RPMI7951 (cell line): ENCODE measurements at places on chromosomes 2 and 18. TPM values are rescaled to one million over a fixed set of nuclear protein-coding genes. Genes with fewer than 3 reads are reported as not detected.

DNA sequence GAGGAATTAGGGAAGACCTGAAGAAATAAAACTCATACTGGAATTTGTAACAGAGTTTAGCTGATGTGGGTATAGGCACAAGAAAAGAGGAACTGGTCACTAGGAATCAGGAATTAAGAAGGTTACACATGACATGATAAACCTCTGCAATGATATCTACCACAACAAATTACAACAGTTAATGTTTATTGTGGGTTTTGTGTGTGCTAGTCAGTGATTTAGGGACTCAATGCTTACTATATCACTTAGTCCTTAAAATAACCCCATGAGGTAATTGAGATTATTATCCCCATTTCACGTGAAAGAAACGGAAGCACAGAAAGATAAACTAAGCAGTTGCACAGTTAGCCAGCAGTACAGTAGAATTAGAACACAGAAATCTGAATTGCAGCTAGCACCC, 415.8 kb upstream of the ZEB2 start:
- DNase-seq, result no peak

DNA sequence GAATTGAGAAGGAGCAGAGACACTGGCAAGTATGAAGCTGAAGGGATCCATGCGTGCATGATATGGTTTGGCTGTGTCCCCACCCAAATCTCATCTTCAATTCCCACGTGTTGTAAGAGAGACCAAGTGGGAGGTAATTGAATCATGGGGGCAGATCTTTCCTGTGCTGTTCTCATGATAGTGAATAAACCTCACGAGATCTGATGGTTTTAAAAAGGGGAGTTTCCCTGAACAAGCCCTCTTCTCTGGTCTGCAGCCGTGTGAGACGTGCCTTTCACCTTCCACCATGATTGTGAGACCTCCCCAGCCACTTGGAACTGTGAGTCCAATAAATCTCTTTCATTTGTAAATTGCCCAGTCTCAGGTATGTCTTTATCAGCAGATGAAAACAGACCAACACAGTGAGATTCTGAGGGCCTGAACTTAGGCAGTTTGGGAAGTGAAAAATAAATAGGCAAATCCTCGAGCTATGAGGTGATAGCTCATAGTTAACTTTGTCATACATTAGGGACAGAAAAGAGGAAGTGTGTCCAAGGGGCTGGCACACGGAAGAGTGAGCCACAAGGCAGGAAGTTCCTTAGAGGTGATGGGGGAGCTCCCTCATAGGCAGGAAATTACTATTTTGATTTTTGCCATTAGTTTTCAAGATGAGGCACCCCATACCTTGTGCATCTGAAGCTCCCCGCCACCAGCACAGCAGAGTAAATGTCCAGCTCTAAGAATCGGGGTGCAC, 658.8 kb upstream of the ID2 start:
- DNase-seq, result no peak

DNA sequence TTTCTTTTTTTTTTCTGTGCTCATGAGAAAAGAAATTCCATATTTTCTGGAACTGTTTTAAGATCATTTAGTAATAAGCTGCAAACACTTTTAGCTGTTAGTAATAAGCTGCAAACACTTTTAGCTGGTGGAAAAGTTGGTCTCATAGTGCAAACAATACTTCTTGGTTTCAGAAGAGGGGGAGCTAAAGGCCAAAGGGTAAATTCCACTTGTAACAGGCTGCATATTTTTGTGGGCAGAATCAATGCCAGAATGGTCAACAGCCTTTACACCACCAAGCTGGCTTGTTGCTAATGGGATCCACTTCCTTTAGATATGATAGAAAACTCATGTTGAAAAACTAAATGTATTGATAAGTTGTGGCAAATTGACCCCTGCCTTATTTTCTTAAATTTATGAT, 356.8 kb downstream of the NR4A2 start:
- peak; percentile 1 for DNase-seq

GPAT2 gene
- not detected in 2 replicates for total RNA-seq

DNA sequence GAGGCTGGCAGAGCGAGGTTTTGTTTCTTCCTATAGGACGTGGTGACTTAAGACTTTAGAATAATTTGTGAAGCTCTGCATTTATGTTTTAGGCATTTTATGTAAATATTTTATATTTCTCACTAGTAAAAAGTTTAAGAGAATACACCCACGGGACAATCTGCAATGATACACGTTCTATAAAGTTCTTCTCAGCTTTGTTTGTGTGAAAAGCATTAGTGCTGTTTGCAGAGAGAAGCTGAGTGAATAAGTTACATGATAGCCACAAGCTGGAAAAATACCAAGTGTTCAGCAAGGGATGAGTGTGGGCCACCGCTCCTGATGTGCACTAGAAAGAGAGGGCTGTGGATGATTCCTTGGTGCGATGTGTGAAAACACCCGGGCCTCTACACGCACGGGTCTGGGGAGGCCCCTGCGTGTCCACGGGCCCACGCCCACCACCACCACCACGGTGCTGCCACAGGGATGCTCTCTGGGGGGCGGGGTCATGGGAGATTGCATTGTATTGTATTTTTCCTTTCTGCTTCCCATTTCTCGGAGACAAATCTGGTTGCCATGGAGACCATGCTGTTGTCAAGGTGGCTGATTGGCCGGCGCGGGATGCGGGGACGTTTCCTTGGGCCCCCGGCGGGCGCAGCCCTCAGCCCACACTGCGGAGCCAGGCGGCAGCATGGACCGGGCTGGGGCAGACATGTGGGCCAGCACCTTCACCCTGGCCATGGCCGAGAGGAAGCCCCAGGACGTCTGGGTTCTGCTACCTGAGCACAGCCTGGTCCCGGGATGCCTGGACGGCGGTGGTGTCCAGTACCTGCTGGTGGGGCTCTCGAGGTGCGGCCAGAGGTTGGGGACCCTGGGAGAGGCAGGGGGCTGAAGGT, at the start of gene RTP5:
Gene RTP5 (plus strand): TSS at position 643 of the 875 bp plus-strand sequence. CDS start 28 bp downstream, at position 671.
- DNase-seq, result no peak

ATP5F1A gene
- total RNA-seq, result 597 and 611 TPM in 2 replicates

C2orf78 gene
- not detected in 2 replicates for total RNA-seq

DNA sequence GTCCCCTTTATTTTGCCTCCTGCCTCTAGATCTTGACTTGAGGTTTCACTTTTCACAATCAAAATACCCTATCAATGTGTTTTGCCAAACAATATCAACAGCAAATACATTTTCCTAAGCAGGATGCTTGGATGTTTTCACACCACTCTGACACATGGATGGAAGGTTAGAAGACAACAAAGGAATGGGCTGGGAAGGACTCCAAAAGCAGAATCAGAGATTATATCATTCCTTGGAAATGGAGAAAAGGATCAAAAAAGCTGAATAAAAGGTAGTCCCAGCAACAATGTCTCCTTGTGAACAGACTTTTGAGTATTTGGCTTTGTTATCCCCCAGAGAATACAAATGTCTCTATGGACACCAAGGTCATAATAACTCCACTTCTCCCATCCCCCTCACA, 170.8 kb downstream of the ETAA1 start:
- no peak for DNase-seq

TFCP2L1 gene
- under 0.01 TPM in 1 of 2 replicates, not detected in the other for total RNA-seq

SUMO1 gene
- total RNA-seq, result 210 and 276 TPM in 2 replicates

DNA sequence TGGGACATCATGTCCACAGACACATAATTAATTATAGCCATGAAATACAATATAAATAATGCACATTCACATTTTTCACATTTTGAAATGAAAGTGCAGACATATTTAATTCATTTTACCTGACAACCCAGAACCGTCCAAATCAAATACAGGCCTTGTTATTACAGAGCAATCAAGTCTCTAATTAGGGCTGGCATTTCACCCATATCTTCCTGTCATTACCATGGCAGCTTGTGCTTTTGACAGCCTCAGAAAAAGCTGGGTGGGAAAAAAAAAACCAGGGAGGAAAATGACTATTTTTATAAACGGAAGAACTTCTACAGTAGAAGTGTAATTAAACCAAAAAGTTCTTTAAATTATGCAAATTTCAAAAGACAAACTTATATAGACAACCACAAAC, 436.4 kb downstream of the FBXO15 start:
- DNase-seq, result no peak

DNA sequence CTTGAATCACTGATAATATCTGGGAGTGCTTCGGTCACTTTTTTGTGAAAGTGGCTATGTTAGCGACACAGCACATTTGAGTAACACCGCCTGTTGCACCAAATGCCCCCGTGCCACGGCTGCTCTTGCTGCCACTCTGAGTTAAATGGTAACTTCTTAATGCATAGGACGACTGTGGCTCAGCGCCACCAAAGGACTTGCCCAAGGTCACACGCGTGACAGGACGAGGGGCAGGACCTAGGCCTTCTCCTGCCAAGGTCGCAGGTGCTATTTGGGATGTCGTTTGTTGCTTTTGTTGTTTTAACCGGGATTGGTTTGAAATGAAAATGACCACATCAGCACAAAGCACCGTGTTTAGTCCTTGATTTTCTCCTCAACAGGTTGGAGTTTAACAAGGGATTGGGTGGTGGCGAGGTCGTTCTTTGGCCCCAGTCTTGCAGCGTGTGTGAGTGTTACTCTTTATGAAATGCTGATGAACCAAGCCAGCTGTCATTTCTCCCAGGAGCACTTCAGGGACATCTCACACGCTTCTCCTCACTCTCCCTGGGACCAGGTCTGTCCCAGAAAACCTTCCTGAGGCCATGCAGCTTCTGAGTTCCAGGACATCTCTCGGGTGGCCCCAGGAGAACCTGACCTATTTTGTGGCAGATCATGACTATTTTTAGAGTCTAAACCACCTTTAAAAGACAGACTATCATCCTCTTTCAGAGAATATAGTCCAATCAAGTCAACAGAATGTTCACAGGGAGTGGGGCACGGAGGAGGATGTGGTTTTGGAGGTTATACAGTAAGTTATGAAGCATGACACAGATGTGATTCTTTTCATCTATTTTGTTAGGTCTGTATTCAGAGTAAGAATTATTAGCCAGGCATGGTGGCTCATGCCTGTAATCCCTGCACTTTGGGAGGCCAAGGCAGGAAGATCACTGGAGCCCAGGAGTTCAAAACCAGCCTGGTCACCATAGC, 49.9 kb downstream of the MTCL1 start:
- peak; percentile 87 for DNase-seq
